Trophoblast cell (in vitro differentiated cells and primary cell): ENCODE measurements at places on chromosomes 3 and 15.

- peak; percentile 49 for DNase-seq
- no peak overlapping the region for H3K4me3 ChIP-seq
- H3K36me3 ChIP-seq: no peaks in the 10 kb centered on the region
- no peak overlapping the region for H3K27ac ChIP-seq
- H3K4me1 ChIP-seq: no peaks in the 10 kb centered on the region
- no peaks in the 10 kb centered on the region for H3K27me3 ChIP-seq
Observed at GRCh38 chr3:57805674-57806073, 49.6 kb downstream of the SLMAP start.

DNA sequence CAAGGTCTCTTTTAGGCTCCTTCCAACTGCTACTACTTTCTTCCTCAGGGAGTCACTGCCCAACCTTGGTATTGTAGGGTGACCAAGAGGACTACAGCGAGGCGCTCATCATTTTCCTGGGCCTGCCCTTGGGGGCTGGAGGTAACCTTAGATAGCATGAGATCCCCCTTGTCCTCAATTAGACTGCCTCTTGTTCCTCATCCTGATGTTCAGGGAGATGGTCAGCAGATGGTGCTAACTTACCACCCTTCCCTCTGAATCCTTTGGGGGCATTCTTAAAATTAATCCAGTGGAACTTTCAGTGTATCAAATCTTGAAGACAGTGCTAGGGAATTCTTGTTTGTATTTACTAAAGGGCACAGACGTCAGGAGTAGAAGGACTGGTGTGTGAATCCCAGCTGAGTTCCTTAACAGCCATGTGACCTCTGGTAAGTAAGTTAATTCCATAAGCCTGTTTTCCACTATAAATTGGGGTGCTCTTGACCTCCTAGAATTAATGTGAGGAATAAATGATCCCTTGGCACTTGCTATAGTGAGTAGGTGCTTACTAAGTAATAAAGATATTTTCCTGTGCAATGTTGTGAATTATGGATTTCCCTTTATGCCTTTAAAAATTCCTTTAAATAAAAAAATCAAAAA is 4.1 kb upstream of the CLPX start:
- no peaks in the 10 kb centered on the region for H3K36me3 ChIP-seq
- no peak overlapping the region for H3K27ac ChIP-seq
- H3K4me3 ChIP-seq: no peak overlapping the region
- peak; percentile 48 for DNase-seq

DNA sequence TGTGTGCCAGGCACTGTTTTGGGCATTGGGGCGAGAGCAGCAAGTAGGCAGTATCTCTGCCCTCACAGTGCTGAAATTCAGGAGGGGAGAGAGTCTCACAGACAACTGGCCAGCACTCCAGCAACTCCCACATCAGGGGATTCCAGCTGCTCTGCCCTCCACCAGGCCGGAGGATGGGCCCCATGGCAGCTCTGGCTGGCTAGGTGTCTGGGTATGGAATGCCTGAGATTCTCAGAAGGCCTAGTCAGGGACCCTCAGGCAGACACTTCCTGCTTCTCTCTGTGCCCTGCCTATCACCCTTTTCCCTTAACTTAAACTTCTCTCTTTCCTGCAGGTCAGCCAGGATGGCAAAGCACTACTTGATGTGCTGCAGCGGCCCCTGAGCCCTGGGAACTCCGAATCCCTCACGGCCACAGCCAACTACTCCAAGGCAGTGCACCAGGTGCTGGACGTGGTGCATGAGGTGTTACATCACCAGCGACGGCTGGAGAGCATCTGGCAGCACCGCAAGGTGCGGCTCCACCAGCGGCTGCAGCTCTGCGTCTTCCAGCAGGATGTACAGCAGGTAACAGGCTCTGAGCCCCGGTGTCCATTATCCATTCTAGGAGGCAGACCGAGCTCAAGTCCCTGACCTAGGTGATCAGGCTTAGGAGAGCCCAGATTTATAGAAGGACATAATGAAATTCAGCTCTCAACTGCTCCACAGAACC is 342.2 kb upstream of the ROPN1 start:
- peak; percentile 14 for DNase-seq
- H3K36me3 ChIP-seq: peaks cover 14% of the 10 kb centered on the region
- H3K4me1 ChIP-seq: peaks cover 8% of the 10 kb centered on the region

DNA sequence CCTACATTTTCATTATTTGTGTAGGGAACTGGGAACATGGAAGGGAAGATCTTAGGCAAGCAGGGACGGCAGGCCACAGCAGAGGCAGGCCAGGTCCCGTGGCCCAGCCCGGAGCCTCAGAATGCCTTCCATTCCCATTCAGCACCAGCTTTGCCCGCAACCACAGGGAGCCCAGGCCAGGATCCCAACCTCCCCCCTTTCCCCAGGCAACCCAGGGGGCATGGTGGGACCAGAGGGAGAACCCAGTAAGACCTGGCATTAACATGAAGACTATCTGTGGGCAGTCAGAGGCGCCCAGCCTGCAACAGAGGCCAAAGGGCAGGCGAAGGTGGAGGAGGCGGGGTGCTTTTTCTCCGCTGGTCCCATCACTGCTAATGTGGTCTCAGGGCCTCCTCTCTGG is 135.6 kb downstream of the TPRA1 start:
- H3K4me3 ChIP-seq: no peak overlapping the region
- H3K27me3 ChIP-seq: peaks cover 9% of the 10 kb centered on the region
- no peak for DNase-seq
- peaks cover 8% of the 10 kb centered on the region for H3K4me1 ChIP-seq

DNA sequence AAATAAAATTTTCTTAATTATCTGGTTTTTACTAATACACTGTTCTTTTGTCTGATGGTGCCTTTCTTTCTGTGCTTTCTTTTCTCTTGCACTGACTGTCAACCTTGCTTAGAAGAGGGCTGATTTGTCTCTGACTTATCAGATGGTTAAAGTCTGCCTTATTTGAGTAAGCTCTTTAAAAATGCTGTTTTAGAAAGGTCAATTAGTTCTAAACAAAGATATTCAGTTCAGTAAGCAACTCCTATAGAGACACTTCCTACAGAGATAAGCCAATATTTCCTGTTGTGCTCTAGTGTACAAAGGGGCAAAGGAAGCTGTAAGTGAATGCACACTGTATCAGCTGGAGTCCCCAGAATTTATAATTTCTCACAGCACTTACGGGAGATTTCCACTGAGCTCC is 153.4 kb upstream of the TSPAN3 start:
- H3K27me3 ChIP-seq: no peaks in the 10 kb centered on the region
- no peaks in the 10 kb centered on the region for H3K36me3 ChIP-seq
- H3K27ac ChIP-seq: no peak overlapping the region
- no peak for DNase-seq

DNA sequence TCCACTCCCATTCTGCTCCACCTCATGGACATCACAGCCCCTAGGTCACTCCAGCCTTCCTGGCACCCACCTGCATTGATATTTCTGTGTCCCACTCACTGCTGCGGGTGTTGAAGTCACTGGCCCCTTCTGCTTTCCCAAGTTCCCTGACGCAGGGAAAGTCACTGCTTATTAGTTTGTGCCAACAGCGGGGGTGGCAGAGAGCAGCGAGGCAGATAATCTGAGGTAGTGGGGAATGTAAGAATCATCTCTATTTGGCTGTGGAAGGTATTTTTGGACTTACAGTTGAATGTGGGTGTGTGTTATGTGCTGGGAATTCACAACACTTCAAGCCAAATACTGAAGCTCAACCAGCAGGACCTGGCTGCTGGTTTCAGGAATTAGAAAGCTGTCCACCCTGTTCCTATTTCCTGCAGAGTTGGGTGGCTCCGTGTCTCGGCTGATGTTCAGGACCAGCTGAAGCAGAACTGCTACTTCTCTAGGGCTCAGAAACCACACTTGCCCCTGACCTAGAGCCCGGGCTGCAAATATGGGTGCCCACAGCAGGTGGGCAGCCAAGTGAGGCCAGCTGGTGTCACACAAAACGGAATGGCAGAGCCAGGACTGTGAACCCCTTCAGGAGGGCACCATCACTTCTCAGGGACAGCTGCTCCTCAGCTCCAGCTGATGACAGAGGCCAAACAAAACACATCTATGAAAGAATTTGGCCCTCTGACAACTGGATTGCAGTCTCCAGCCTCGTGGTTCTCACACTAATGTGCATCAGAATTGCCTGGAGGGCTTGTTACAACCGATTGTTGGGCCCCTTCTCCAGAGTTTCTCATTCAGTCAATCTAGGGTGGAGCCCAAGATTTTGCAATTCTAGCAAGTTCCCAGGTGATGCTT is 57.7 kb downstream of the SEMA5B start:
- peaks cover 13% of the 10 kb centered on the region for H3K4me1 ChIP-seq
- no peak overlapping the region for H3K27ac ChIP-seq
- no peaks in the 10 kb centered on the region for H3K27me3 ChIP-seq
- H3K36me3 ChIP-seq: no peaks in the 10 kb centered on the region

- no peak overlapping the region for H3K27ac ChIP-seq
- H3K36me3 ChIP-seq: no peaks in the 10 kb centered on the region
- no peaks in the 10 kb centered on the region for H3K27me3 ChIP-seq
Observed at GRCh38 chr3:61627768-61628185, 66.4 kb downstream of the PTPRG start.

GRCh38 chr3:78495301-78495700 is 1272.5 kb downstream of the ROBO1 start:
- no peaks in the 10 kb centered on the region for H3K4me1 ChIP-seq
- no peak overlapping the region for H3K4me3 ChIP-seq
- DNase-seq: no peak
- H3K27me3 ChIP-seq: no peaks in the 10 kb centered on the region
- H3K27ac ChIP-seq: no peak overlapping the region

DNA sequence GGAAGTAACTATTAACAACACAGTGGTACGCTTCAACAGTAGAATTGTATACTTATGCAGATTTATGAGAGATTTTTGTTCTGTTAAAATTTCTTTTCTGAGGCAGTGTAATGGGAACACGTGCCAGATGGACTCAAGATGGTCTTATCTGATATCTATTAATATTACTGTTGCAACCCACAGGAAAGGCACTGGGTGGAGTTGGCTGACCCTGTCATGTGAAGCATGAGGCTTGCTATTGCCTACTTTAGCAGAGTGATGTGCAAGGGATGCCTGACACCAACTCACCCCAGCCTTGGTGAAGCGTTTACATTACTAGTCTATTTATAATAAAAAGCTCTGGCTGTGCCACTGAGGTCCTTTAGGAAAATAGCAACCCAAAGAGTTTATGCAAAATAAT is 19.8 kb upstream of the ARNT2 start:
- no peak for DNase-seq
- no peaks in the 10 kb centered on the region for H3K36me3 ChIP-seq
- no peak overlapping the region for H3K27ac ChIP-seq
- peaks cover 3% of the 10 kb centered on the region for H3K4me1 ChIP-seq
- H3K4me3 ChIP-seq: no peak overlapping the region
- no peaks in the 10 kb centered on the region for H3K27me3 ChIP-seq

DNA sequence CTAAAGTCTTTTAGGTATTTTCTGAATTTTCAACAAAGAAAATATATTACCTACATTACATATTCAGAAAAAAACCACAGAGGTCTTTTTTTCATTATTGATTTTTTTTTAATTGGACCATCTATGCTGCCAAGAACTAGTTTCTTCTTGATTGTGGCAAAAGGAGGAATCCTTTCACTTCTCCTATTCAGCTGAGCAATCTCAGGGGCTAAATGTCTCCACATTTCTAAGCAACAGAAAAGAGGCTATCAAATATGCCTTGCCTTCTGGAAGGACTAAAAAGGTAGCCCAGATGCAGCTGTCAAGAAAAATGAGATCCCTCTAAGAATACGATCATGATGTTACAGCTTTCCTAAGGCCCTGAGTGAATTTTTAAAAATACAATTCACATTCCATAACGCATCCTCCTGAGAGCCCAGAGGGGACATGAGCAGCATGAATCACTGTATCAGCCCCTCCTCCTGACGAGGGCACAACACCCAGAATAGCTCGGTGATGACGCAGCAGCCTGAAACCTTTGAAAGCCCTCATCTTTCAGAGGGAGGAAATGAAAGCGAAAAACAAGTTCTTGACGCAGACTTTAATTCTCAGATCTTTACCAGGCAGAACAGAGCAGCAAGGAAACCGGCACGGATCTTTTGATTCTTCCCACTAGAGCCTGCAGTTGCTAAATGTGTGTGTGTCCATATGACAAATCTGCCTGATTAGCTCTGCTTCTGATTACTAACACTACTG is 24.6 kb downstream of the RUBCN start:
- H3K4me1 ChIP-seq: peaks cover 6% of the 10 kb centered on the region
- no peaks in the 10 kb centered on the region for H3K27me3 ChIP-seq
- peaks cover 1% of the 10 kb centered on the region for H3K36me3 ChIP-seq
- H3K27ac ChIP-seq: peak overlapping the region; percentile 77
- no peak overlapping the region for H3K4me3 ChIP-seq

DNA sequence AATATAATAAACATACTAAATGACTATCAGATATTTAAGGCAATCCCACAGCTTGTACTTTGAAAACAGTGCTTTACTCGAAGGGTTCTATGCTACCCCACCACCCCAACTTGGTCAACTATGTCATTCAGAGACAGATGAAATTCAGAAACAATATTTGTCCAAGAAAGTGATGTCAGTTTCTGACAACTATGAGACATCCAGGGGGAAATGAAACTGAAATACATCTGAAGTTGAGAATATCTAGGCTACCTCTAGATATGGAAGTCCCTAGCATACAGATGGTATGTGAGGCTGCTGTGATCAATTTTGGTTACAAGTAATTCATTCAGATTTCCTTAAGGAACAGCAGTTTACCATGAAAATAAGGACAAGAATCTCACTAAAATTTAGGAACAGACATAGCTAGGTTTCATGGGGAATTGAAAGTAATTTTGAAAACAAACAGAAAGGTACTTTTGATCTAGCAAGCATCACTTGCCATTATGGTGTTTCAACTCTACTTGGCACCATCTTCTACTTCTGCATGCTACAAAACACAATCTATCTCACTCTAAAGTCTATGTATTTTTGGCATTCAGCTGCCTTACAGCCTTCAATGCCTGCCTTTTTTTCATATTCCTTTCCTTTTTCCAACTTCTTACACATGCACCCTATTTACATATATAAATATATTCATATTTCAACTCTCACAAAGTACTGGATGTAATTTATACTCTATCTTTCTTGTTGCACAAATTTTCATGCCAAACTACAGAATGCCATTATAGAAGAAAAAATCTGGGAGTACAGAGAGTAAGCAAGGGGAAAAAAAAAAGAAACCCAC is 21.7 kb downstream of the ATG3 start:
- no peaks in the 10 kb centered on the region for H3K4me1 ChIP-seq

GRCh38 chr15:46636206-46636605 is 1001.4 kb downstream of the SQOR start:
- no peak overlapping the region for H3K4me3 ChIP-seq
- peak; percentile 74 for DNase-seq
- H3K4me1 ChIP-seq: no peaks in the 10 kb centered on the region
- no peak overlapping the region for H3K27ac ChIP-seq
- no peaks in the 10 kb centered on the region for H3K36me3 ChIP-seq
